Activated CD8-positive, alpha-beta memory T cell treated with anti-CD3 and anti-CD28 coated beads for 1 hour (primary cell): ENCODE measurements at places on chromosomes 7 and 10.

DNA sequence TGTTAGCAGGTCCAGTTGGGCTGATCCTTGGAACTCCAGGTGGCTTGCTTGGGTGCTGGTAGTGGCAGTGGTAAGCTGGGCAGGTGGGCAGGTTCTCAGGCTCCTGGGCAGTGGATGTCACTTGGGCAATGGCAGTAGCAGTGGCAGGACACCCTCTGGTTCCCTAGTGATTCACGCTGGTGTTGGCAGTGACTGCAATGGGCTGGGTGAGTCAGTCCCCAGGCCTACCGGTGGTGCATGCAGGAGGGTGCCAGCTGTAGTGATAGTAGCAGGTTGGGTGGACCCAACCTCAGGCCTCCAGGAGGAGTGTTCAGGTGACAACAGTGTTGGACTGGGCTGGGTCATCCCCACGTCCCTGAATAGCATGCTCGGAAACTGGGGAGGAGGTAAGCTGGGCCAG is 189.2 kb downstream of the ZEB1 start:
- no peak for DNase-seq

DNA sequence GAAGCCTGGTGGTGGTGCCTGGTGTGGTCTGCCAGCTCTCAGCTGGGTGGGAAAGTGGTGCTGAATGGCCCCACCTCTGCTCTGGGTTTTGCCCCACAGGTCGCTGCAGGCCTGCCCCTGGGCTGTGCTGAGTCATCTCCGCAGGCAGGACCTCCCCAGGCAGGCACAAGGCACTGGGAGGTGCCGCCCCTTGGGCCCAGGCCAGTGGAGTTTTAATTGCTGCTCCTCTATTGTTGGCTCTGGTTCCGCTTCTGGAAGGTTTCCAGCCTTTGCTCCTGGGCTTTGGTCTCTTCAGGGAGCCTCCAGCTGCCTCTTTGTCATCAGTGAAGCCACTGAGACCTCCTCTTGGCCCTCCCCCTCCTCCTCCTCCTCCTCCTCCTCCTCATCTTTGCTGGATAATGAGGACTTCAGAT is 180.3 kb upstream of the GRB10 start:
- DNase-seq = no peak

DNA sequence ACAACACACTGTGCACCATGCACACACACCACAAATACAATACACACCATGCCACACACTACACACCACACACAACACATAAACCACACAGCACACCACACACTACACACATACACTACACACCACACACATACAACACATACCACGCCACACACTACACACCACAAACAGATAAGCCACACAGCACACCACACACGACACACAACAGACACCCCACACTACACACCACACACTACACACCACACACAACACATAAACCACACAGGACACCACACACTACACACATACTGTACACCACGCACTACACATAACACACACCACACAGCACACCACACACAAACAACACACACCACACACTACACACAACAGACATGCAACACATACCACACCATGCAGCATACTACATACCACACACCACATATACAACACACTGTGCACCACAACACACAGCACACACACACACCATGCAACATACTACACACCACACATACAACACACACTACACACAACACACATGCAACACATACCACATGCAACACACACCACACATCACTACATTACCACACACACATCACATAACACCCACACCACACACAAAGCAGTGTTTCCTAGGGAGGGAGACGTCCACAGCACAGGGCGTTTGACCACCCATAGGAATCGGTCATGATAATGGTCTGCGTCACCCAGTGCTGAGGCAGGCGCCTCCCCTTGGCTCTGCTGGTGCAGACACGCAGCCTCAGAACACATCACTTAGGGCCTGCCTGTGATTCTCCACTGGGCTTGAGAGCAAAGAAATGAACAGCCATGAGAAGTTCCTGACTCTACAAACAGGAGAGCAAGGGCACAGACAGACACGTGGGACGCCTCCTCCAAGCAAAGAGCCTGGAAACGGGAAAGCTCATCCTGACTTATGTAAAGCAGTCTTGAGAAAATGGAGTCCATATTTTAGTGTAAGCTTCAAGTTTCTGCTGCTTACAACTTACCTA is 458.3 kb downstream of the PTPRN2 start:
- no peak for DNase-seq

DNA sequence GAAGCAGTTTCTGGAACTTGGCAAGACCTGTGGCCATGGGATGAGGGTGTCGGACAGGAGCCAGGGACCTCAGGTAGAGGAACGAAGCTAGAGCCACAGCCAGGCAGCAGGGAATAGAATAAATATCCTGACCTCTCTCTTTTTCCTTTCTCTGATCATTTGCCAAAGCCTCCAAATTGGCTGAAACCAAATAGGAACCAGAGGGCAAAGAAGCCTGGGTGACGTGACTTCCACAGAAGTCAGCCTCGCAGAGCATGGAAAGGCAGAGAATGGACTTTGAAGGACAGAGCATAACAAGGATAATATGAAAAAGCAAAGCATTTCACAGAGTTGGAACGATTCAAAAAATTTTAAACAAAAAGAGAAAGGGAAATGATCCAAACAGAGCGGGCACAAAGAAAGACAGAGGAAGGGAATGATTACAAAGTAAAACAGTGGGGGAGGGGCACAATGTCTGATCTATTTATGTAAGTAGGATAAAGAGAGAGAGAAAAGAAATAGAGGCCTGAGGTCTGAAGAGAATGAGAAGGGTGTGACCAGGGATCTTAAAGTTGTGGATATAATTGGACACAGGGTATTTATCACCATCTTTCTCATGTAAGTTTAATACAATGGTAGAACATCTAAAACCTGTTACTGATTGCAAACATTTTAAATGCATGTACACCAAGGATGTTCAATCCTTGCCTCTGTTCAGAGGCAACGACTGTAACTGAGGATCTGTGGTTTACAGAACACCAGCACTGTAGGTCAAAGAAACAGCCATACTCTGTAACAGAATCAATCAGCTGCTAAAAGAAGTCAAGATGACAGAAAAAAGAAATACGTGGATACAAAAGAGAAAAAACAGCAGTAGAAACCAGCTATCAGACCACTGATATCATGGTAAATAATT is 4.5 kb upstream of the ZEB1 start:
- no peak for DNase-seq

- no peak for DNase-seq
These were observed 68.8 kb downstream of the CSTF2T start for GRCh38 chr10:51630640-51631005.

DNA sequence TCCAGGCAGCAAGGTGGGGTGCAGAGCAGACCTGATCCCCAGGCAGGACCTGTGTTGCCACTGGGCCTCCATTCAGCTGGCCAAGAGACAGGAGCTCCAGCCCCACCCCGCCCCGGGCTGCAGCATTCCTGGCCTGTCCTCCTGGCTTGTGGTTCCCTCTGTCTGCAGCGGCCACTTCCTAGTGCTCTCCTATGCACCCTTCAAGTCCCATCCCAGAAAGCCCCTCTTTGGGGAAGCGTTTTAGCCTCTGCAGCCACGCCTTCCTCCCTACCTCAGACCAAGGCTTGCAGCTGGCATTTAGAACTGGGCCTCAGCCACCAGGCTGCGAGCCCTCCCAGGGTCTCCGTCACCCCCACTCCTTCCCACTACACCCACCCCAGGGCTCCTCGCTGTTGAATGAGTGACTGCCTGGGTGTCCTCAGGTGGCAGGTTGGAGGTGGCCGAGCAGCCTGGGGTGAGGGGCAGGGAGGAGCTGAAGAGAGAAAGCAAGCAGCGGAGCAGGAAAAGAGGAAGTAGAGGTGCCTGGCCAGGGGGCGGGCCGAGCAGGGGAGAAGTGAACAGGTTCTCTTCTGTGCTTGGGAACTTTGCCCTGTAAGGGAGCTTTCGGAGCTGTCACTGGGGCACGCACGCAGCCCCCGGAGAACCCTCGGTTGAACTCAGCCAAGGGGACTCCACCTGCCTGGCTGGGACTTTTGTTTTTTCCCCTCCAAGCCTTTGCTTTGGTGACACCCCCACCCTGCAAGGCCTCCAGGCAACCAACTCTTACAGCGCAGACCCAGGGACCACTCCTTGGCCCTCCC is 109.1 kb upstream of the TNRC18 start:
- DNase-seq = no peak

DNA sequence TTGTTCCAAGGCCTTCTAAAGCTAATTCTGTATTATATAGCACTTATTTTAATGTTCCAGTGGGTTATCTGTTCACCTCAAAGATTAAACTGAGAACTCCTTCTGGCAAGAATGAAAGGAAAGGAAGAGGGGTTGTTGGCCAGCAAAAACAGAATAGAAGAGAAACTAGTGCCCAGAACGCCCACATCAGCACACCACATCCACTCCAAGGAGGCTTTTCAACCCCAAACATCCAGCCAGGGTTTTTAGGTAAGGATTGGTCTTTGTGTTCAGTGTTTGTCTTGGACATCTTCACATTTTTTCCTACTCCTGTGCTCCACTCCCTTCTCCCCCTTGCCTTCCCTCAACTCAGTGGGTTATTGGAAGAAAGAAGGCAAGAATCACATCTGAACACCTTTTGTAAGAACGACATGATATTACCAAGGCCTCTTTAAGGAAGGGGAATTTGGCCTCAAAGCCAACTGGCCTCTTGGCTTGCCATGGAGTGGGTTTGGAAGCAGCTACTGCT is 55.8 kb downstream of the BICC1 start:
- DNase-seq = no peak

- DNase-seq = no peak
These were observed 148.4 kb upstream of the HDAC9 start for GRCh38 chr7:18347170-18347569.

DNA sequence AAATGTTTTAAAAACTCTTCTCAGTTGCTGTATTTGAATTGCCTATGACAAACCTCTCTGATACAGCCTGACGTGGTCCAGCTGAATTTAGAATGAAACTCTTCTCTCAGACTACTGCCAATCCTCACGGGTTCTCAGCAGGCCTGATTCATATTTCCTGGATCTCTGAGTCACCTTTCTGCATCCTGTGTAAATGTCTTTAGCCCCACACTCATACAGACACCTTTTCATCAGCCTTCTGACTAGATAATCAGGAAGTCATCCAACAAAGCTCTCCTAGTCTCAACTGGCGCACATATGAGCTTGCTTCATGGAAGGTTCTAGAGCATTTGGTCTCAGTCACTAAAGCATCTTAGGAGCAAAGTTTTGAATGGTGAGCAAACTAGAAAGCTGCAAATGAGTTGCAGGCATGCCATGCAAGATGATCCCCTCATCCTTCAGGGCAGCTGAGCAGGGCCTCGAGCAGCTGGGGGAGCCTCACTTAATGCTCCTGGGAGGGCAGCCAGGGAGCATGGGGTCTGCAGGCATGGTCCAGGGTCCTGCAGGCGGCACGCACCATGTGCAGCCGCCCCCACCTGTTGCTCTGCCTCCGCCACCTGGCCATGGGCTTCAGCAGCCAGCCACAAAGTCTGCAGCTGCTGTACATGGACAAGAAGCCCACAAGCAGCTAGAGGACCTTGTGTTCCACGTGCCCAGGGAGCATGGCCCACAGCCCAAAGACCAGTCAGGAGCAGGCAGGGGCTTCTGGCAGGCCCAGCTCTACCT is 182.8 kb downstream of the ARHGAP12 start:
- no peak for DNase-seq

DNA sequence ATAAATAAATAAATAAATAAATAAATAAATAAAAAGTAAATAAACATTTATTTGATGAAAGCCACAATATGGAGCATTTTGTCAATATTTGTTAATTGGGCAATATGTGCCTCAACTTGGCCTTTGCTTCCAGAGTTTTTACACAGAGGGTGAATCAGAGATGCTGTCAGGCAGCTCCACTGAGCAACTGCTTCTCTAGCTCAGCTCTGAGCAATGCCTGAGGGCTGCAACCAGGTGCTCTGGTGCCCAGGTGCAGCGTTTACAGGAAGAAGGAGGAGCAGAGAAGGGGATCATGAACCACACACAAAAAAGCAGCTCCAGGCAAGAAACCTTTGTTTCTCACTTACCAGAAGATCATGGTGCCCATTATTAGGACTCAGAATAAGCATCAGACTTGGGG is 876.2 kb upstream of the AUTS2 start:
- DNase-seq = no peak

- no peak for DNase-seq
These were observed 973 bp downstream of the CAMK1D start for GRCh38 chr10:12350167-12350872.
